ENCODE measurements at places on chromosomes 16 and 17.
A peak's percentile ranks its signal among the peaks of the same experiment; 100 is the strongest.

- no peak for DNase-seq
Measured at GRCh38 chr17:9054126-9054975, 33.0 kb downstream of the NTN1 start.

DNA sequence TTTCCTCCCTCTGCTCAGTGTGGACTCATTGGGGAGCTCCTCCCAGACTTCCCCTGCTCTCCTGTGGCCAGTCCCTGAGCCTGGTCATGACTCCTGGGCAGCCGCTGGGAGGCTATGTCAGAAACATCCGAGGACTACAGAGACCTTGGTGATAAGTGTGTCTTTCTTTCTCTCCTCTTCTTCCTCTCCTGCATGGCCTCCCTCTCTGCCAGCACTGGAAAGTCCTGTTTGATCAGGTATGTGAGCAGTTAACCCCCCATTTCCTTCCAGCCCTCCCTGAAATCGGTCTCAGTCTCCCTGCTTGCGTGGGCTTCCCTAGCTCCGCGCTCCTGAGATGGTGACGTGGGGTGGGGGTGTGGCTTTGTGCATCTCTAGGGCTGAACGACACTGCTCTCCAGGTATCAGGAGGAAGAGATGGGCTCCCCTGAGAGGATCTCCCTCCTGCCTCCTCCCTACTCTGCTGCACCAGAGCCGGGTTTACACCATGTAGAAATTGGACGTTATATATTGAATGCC lies 2.1 kb downstream of the RHBDL3 start:
- no peak for DNase-seq

DNA sequence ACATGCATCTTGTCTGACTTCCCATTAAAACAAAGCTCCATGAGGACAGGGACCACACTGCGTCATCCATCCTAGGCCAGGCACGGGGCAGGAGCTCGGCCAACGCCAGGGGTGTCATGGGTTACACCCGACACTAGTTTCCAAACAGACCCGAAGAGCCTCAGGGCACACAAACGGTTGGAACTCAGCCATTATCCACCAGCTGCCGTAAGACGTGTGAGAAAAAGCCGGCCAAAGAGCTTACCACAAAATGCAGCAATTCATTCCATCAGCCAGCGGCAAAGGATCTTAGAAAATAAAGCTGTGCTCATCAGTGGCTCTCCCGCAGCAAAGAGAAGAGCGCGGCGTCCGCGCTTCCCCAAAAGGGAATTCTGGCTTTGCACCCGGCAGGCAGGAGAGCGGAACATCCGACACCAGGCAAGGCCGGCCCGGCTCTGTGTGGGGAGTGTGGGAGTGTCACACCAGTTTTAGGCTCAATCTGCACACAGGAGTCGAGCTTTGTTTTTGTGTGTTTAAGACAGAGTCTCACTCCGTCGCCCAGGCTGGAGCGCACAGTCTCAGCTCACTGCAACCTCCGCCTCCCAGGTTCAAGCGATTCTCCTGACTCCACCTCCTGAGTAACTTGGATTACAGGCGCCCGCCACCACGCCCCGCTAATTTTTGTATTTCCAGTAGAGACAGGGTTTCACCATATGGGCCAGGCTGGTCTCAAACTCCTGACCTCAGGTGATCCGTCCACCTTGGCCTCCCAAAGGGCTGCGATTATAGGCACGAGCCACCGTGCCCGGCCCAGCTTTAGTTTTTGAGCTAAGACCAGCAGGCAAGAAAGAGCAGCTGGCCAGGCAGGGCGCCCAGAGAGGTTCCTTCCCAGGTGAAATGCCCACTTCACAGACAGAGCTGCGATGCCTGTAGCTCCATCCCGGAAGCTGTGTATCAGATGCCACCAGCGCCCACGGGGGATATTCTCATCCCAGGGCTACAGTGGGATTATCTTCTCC lies 1.5 kb downstream of the SLC38A8 start:
- peak; percentile 48 for DNase-seq

GRCh38 chr16:13254998-13255614 lies 353.7 kb downstream of the SHISA9 start:
- no peak for DNase-seq

DNA sequence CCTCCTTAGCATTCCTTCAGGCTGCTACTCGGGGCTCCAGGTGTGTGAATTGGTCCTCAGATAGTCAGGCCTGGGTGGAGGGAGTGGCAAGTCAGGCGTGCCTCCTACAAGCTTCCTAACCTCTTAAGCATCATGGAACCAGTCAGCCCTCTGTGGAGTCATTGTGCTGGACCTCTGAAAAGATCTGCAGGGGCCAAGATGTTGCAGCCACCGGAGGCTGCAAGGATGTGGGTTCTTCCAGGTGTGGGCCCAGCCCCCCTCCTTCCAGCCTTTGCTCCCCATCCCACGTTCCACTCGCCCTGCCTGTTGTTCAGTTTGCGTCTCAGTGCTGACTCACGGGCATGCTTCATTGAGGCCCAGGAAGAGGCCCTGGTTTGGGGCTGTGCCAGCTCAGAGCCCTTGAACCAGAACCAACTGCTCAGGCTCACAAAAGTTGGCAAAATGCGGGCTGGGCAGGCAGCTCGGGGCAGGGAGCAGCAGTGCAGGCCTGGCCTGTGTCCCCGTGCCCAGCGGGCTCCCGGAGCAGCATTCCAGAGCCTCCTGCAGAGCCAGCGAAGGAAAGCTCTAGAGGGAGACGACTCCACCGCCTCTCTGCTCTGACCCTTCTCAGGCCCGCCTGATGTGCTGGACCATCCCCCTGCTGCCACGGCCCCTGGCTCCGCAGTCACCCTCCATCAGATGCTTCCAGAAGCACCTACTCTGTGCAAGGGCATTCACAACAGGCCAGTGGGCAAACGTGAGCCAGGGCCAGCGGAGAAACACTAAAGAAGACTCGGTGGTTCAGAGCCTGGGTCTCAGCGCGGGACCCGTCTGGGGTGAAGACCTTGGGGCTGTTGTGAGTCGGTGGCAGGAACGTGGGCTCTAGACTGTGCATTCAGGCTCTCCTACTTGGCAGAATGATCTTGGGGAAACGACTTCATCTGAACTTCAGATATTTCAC lies 7.5 kb downstream of the LDHD start:
- DNase-seq: peak; percentile 94

DNA sequence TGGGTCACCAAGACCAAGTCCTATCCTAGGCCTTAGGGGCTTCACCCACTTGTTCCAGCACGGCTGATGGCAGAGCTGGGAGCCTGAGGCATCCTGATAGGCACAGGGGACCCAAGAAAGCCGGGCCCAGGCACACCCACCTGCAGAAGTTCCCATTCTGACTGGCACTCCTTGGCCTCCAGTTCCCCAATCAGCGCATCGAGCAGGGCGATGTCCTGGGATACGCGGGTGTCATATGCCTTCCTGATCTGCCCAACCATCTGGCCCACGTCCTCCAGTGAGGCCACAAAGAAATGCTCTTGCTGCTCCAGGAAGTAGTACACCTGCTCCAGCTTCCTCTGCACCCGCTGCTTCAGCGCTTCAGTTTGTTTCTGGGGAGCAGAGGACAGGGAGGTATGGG lies 9.6 kb downstream of the MEFV start:
- no peak for DNase-seq

- DNase-seq: no peak
Measured at GRCh38 chr17:11997972-11998233, 628 bp upstream of the ZNF18 start.

DNA sequence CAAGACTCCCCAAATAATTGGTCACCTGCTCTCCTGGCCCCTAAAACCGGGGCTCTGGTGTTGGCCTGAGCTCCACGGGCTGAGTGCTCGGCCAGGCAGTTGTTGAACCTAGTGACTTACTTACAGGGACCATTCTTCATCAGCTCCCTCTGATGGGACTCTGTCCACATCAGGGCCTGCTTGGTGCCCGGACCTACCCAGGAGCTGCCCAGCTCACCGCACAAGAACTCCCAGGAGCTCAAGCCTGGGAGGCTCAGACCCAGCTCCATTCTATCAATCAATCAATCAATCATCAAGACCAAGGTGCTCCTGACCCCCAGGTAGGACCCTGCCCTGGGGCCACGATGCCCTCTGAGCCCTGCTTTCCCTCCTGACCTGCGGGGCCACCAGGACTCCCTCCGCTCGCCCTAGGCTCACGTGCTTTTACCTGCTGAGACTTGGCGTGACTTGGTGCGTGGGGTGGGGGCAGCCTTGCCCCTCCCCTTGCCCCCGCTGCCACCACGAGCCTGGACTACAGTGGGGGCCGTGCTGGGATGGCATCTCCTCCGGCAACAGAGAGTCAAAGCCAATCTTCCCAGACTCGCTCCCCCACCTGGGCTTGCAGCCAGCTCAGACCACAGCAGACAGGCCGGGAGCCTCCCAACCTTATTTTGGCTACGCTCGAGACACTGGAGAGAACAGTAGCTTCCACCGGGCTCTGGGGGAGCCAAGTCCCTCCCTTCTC lies 15.7 kb downstream of the IL34 start:
- peak; percentile 63 for DNase-seq

DNA sequence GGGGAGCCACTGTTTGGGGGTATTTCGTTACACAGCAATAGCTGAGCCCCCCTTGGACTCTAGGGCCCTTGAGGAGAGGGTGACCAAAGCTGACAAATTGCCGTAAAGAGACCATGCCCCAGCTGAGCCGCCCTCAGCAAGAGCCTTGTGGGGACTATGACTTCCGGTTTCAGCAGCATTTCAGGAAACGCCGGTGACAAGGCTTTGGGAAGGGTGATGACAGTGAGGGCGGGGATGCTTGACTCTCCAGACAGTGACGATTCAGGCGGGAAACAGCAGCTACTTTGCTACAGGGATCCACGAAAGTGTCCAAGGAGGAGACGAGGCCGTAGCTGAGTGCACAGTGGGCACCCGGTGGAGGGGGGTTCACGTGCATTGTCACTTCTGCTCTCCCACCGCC lies 360.8 kb downstream of the C16orf95 start:
- DNase-seq: no peak

- DNase-seq: peak; percentile 5
Measured at GRCh38 chr17:78046923-78047322, 81.6 kb downstream of the TMC6 start.

GRCh38 chr17:10031606-10032005 lies 126.5 kb upstream of the RCVRN start:
- DNase-seq: no peak

GRCh38 chr17:58470356-58470755 lies 17.9 kb downstream of the HSF5 start:
- DNase-seq: no peak

DNA sequence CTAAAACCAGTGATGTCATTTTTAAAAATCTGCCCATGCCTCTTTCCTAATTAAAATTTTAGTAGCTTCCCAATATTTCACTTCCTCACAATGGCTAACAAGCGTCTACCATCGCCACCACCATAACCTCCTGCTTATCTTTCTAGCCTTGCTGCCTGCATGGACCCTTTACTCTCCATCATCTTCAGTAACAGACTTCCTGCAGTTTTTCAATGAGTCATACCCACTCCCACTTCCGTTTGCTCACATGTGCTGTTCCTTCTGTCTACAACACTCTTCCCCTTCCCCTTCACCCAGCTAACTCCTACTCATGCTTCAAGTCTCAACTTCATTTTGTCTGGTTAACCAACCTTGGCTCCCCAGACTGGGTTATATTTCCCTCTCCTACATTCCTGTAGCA lies 12.8 kb upstream of the SKAP1 start:
- peak; percentile 5 for DNase-seq

DNA sequence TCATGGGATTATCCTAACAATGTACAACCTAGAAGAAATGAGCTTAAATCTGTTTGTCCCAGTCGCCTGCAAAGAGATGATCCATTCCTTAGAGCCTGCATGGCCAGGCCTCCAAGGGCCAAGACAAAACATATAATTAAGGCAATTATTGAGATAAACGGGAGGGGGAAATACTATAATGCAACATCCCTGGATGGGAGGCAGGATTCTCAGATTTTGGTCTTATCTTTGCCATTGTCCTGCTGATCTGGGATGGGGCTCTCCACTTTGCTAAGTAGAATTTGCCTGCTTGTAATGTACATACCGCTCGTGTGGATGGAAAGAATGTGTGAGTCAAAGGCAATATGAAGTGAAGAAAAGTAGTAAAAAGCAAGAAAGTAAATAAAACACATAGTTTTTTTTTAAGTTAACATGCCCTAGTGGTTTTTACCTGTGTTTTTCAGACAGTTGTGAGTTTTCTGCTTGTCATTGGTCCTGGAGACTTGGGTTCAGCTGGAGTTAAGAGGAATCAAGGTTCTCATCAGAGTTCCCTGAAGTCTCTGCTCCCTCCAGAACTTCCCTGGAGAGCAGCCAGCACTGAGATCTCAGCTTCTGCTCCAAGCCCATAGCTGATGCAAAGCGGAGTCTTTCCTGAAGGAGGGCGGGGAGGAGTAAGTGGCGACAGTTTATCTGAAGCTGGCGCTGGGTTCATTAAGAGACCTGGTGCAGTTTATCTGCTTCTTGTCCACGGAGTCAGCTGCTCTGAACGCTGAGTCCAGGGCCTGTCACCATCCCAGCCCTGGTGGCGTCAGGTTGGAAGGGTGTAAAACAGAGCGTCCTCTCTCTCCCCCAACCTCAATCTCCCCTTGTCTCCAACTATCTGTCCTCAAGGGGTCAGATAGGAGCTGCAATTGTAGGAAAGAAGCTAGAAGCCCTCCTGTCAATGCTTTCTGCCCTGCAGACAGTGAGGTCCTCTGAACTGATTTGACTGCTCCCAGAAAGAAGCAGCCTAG lies 30.1 kb downstream of the HOXB1 start:
- peak; percentile 56 for DNase-seq

DNA sequence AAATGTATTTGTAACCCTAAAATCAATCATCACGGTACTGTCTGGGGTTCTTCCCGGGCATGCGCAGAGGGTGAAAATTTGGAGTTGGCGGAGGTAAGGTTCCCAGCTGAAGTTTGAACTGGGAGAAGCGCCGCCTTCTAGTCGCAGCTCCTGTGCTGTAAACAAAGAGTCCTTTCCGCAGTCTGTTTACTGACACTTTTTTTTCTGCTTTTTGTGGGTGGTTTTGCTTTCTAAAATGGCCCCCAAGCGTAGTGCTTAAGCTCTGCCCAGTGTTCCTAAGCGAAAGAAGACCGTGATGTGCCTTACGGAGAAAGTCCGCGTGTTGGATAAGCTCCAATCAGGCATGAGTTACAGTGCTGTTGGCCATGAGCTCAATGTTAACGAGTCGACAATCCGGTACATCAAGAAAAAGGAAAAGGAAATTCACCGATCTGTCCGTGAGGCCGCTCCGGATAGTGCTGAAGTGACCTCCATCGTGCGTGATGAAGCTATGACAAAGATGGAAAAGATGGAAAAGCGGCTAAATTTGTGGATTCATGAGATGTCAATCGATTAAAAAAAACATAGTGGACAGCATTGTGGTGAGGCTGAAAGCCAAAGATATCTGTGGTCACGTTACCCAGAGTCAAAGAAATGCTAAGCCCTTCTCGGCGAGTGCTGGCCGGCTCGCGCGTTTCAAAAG lies 570 bp upstream of the CFDP1 start:
- peak; percentile 96 for DNase-seq

DNA sequence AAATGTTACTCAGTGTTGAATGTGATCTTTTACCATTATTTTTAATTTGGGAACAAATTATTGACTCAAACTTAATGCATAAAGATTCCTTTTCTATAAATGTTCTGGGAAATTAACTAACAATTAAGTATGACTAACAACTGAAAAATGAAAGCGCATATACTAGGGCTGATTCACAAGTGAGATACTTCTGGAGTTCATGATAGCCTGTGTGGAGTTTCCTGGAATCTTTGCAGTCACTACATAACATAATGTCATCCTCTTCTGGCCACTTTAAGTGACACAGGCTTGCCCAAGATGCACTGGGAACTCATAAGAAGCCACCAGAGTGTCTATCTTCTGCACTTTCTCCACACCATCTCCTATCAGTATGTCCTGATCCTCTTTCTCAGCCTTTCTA lies 450.3 kb upstream of the CDH11 start:
- peak; percentile 78 for DNase-seq

GRCh38 chr17:15406081-15406480 lies 61.3 kb downstream of the CDRT4 start:
- DNase-seq: no peak
